ENCODE measurements at places on chromosomes 16 and 17. TPM values are rescaled to one million over a fixed set of nuclear protein-coding genes. Genes with fewer than 3 reads are reported as not detected.

DNA sequence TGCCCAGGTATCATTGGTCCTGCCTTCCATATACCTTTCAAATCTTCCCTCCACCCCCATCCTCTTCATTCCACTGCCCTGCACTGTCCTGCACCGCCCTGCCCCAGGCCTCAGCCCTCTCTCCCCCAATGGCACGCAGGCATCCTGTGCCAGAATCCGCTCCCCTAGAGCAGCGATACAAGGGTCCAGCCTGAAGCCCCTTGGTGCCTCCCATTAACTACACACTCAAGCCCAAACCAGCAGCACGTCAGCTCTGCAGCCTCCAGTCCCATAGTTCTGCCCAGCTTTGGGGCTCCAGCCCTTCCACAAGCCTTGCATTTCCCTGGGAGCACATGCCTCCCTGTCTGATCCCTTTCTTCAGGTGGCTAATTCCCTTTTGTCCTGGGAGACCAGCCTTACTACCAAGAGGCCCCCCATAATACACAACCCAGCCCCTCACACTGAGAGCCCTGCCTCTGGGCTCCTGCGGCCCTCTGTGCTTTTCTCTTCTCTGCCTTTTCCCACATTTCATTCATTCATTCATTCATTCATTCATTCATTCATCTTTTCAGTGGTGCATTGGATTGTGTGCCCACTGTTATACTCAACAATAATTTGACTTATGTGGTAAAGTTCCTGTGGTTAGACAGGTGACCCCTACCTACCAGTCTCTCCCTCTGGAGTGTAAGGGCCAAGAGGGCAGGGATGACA, 26.8 kb upstream of the DLX3 start:
- no peak for DNase-seq

DNA sequence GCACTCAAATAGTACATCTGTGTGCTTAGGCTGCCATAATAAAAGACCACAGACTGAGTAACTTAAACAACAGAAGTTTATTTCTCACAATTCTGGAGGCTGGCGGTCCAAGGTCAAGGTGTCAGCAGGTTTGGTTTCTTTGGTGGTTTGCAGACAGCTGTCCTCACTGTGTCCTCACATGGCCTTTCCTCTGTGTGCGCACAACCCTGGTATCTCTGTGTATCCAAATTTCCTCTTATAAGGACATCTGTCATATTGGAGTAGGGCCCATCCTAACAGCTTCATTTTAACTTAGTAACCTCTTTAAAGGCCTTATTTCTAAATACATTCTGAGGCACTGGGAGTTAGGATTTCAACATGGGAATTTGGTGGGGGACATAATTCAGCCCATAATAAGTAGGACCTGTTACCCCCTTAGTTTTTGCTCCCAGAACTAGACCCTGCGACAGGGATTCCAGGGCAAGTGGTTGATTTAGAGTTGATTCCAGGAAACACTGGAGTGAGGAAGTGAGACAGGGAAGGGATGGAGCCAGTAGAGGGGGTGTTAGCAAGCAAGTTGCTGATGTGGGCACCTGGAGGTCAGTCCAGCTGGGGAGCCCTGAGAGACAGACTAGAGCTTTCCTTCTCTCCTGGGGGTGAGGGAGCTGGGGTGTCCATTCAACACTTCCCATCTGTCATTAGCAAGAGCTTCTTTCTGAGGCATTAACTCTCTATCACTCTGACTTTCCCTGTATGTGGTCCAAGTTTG, 10.9 kb upstream of the ALKBH5 start:
- no peak for DNase-seq

DNA sequence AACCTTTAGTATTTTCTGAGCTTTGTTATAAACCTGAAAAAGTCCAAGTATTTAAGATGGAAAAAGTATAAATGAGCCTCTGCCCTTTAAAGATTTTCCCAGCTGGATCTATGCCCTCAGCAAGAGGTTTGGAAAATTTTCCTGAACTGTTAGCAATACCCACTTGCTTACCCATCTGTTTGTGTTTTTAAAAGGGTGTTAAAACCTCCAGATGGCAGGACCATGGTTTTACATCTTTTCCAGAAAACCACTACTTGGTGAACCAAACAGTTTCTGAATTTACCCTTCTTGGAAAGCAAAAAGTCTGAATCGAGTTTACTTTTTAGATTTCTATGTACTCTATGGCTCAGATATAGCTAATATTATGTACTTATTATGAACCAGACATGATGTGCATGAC, 719 bp downstream of the PMFBP1 start:
- no peak for DNase-seq

KRTAP3-1 gene
- total RNA-seq, result not detected

- no peak for DNase-seq
Measured at GRCh38 chr17:81815646-81815986, 11.7 kb downstream of the GCGR start.

Measured in thyroid gland (tissue), 4 donors.